Activated CD4-positive, CD25-positive, alpha-beta regulatory T cell (primary cell): ENCODE measurements at places on chromosomes 3 and 15.

DNA sequence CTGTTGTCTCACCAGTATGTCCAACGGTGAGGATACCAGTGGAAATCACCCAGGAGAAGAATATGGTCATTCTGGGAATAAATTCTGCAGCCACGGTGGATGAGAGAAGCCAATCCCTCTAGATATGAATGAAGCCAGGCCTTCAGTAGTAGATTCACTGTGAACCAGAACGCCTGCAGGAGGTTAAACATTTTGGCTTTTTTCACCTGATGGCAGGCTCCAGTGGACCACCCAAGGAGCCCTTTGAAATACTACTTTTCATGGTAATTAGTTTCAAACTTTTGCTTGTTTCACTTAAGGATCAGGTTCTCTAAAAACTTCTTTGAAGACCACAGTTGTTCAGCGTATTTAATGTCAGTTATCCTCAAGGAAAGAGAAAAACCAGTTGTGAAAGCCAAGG, 353.4 kb downstream of the RORA start:
- no peak for DNase-seq

- DNase-seq: no peak
Observed at GRCh38 chr3:141542202-141542969, 55.6 kb downstream of the RASA2 start.

DNA sequence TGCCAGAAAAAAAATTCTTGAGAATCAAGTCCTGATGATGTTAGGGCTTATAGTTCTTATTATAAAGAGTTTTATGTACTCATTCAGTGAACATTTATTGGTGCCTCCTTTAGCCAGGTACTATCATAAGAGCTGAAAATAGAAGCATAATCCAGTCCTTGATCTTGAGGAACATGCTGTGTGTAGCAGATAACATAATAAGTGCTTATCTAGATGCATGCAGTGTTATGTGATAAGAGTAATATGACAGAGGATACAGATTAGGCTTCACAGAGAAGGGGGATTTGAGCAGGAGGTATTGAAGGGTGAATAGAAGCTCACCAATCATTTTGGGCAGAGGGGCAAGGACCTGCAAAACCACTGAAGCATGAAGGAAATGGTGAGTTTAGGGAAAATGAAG, 1.1 kb downstream of the CCR2 start:
- DNase-seq: no peak

DNA sequence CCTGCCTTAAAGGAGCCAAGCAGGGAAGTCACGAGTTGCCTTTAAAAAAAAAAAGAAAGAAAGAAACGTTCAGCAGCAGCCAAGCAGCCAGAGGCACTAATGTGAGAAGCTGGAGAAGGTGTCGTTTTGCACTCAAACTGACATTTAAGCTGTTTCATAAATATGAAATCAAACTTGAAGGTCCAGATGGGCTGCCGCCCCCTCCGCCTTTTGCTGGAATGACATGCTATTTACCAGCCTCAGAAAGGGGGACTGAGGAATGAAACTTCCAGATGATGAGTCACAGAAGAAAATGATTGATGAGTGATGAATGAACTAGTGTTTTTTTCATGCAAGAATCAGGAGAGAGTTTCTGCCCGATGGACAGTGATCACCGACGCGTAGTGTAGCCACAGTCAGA, 396.8 kb downstream of the IGSF11 start:
- no peak for DNase-seq

- DNase-seq: no peak
Observed at GRCh38 chr3:89859757-89860156, 752.3 kb downstream of the EPHA3 start.
